Nephron progenitor cell (in vitro differentiated cells): ENCODE measurements at places on chromosomes 6 and 20.

DNA sequence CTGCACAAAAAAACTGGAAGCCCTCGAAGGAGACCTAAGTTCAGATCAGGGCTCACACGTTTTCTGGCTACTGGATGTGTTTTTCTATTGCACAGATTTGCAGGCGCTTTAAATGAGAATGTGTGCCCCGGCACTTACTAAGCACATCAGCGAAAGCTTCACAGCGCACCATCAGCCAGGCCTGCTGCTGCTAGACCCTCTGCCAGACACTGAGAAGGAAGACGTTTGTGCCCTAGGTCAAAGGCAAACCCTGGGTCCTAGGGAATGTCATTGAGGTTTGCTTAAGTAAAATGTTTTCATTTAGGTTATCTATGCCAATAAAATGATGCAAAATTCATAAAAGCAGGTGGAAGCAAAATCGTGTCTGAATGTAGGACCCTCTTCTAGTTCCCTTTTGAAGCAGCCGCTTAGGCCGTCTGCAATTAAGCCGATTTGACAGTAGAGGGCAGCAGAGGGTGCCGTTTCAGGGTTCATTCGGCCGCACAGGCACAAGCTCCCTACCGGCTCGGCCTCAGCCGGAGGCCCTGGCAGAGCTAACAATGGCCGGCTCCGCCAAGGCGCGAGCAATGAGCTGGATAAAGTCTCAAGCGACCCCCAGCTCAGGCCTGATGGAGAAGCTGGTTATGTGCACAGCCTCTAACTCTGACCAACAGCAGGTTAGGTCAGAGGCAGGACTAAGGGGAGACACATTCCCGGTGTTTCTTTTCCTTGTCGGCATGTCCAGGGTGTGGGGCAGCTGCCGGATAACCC, 107.2 kb upstream of the FOXA2 start:
- peak; percentile 76 for DNase-seq

DNA sequence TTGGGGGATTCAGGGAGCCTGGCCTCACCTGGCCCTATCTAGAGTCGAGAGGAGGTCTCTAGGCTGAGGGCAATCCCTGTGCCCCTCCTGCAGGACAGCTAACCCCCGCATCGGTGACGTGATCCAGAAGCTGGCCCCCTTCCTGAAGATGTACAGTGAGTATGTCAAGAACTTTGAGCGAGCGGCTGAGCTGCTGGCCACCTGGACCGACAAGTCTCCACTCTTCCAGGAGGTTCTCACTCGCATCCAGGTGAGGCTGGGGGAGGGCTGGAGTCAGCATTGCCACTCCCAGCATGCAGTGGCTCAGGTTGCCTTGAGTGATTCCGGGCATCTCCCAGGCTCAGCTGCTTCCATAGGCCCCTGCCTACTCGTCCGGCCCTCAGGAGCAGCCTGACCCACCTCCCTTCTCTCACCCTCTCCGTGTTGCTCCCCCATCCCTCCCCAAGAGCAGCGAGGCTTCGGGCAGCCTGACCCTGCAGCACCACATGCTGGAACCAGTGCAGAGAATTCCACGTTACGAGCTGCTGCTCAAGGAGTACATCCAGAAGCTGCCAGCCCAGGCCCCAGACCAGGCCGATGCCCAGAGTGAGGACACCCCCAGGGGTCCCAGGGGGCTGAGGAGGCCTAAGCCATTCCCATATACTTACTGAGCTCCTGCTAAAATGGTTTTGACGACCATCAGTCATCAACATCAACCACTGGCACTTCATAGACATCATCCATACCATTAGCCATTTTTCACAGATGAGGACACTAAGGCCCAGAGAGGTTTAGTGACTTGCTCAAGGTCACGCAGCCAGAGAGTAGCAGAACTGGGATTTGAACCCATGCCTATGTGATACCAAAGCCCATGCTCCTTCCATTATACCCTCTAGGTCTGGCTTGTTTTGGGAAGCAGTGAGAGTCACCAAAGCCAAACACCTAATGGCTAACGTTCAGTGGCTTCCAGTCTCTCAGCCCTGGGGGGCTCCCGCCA, 8.3 kb downstream of the FGD2 start:
- no peak for DNase-seq

DNA sequence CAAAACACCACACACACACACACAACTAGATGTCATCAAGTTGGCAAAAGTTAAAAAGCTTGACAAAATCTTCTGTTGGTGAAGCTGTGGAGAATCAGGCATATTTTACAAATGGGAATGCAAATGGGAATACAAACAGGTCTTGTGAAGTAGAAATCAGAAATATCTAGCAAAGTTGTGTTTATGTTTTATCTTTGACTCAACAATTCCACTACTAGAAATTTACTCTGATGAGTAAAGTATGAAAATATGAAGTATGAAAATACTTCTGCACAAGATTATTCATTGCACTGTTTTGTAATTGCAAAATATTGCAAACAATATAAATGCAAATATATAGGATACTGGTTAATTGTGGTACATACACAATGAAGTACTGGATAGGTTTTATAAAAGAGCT, 1166.0 kb upstream of the GJE1 start:
- DNase-seq, result no peak

GRCh38 chr6:36731622-36732310, 34.1 kb downstream of the RAB44 start:
- DNase-seq, result no peak
